ENCODE measurements at places on chromosomes 13 and 19.

DNA sequence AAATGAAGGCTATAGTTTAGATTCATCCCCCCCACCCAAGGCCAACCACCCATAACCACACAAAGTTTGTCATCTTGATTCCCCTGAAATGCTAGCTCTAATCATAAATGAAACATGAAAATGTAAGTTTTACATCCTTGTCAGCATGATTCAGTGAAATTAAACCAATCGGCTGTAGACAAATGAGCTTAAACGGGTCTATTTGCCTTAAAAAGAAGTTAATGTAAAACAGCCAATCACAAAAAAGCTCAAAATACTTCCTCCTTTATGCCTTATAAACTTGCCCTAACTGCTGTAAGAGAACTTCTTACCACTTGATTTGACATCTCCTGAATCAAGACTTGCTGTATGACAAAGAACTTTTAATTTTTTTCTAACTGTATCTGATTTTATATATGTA, 34.5 kb upstream of the MRI1 start:
- no peak for DNase-seq

DNA sequence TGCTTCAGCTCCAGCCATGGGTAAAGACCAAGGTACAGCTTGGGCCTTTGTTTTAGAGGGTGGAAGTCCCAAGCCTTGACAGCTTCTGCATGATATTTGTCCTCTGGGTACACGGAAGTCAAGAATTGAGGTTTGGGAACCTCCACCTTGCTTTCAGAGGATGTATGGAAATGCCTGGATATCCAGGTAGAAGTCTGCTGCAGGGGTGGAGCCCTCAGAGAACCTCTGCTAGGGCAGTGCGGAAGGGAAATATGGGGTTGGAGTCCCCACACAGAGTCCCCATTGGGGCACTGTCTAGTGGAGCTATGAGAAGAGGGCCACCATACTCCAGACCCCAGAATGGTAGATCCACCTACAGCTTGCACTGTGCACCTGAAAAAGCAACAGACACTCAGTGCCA, 23.0 kb upstream of the MYO16 start:
- DNase-seq: no peak

DNA sequence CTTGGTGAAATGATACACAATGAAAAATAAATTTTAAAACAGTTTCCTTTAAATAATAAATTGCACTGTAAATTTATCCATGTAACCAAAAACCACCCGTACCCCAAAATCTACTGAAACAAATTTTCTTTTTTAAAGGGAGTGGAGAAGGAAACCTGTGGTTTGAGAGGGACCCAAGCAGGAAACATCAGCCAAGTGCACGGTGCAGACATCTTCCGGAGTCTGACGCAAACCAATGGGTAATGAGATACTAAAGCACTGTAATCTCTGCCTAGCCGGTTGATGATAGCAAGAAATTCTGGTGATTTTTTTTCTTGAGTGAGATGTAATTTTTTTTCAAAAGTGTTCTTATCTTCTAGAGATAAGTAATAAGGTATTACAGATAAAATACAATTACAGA, 115.4 kb downstream of the ABCC4 start:
- DNase-seq: peak; percentile 23

DNA sequence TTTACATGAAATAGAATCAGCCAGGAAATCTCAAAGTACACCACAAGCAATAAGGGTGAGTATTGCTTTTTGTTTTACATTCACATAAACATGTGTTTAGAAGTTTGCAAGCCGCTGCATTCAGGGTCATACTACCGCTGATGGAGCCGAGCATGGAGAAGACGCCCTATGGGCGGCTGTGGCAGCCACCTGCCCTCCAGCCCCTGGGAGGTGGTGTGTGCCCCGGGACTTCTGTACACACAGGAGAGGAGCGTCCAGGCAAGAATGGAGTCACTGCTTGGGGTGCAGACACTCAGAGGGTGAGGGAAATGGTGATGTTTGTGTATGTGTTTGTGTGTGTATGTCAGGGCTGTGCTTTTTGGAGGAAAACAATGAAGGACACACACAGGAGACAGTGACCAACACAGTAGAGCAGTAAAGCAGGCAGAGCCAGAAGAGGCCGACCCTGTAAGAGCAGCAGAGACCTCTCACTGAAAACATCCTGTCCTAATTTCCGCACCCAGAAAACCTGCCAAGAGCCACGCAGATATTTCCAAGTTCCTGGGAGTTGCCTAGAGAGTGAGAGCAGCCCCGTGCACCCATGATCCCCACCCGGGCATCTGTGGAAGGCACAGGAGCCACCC, 108.1 kb upstream of the GJB6 start:
- DNase-seq: no peak

- no peak for DNase-seq
These were observed 3.9 kb downstream of the SLC25A15 start for GRCh38 chr13:40793339-40793738.

All from T-helper 9 cell (primary cell).